ENCODE measurements at places on chromosomes 3 and 15.

- no peak for DNase-seq
Measured at GRCh38 chr3:66110840-66111239, 72.1 kb upstream of the MAGI1 start.

GRCh38 chr3:117846238-117846637 lies 1136.7 kb downstream of the TUSC7 start:
- DNase-seq = no peak

DNA sequence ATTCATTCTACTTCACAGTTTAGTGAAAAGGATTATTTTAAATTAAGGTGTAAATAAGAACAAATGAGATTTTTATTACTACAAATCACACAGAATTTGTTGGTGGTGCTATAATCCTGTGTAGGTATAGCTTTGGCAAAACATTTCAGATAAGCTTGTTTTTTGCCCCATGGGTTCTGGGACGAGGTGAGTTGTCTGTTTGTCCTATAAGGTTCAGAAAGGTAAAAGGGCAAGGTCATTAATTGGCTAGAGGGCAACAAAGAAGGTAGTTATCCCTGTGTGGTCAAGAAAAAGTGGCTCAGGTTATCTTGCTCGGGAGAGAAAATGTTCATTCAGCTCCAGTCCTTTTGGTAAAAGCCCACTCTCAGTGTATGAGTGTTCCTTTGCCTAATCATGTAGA lies 23.2 kb downstream of the AGTR1 start:
- no peak for DNase-seq

DNA sequence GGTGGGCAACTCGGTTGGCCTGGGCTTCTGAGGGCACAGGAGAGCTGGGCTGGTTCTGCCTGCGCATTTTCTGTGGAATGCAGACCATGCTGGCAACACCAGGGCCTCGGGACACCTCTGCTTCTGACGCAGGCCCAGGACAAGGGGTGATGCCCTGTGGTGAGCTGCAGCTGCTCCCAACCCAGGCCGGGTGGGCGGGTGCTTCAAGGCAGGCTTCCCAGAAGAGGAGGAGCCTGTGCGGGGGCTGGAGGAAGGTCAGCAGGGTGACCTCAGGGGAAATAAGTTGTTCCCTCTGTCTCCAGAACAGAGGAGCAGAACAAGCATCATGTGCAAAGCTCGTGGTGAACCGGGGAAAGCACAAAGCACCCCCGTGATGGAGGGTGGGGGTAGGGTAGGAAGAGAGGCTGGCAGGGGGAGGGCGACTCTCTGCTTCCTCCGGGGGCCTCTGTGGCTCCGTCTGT lies 11.0 kb upstream of the PLXNA1 start:
- DNase-seq = no peak

GRCh38 chr3:38601956-38602550 lies 47.4 kb downstream of the SCN5A start:
- DNase-seq = no peak

DNA sequence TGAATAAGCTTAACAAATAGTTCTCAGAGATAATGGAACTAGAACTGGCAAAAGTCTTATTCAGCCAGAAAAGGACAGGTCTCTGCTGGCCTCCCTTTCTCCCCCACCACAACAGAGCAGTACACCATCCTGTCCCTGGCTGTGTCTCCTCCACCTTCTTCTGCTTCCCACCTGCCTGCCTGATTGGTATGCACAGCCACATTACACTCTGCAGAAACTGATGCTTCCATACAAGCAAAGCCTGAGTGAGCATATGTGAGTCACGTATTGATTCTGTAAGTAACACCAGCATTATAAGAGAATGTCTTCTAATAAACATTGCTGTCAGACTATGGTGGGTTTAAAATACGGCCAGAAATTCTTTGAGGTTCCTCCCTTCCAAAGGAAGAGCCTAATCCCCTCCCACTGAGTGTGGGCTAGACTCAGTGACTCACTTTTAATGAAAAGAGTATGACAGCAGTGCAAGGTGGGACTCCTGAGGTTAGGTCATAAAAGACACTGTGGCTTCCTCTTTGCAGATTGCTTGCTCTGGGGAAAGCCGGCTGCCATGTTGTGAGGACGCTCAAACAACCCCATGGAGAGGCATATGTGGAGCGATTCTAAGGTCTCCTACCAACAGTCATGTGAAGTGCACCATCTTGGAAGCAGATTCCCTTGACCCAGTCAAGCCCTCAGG lies 44.4 kb downstream of the ANXA2 start:
- DNase-seq = no peak

- DNase-seq = no peak
Measured at GRCh38 chr3:168498194-168498593, 402.5 kb upstream of the GOLIM4 start.

DNA sequence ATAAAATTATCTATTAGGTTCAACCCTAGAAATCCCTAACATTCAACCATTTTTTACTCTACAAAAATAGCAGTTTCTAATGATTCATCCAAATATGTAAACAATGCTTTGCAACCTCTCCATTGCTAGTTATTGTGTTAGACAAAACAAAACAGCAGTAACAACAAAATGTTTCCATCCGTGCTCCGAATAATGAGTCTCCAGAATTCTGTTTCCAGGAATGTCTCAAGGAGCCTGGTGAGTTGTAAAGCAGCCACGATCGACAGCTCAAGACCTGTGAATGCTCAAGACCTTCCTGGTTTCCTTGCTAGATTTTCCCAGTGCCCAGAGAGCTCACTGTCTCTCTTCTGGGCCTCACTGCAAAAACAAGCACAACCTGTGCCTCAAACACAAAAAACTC lies 49.9 kb downstream of the CHRD start:
- no peak for DNase-seq

All from activated CD4-positive, alpha-beta T cell treated with anti-CD3 and anti-CD28 coated beads for 24 hours (primary cell).